CD4-positive, alpha-beta T cell (primary cell): ENCODE measurements at places on chromosomes 3 and 15.

DNA sequence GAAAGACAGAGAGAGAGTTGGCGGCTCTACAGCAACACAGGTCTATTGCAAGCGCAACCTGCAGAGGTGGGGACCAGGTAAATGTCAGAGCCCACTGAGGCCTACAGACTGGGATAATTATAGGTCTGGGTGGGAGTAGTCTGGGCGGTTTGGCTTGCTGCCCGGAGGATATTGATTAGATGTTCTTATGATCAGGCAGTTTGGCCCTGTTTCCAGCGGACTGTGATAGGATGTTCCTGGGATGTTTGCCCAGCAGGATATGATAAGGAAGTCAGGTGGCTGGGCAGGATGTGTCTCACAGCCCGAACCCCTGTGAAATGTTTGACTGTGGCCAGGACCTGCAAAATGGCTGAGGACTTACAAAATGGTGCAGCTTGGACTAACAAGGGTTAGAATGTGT is 364.9 kb downstream of the NAALADL2 start:
- DNase-seq = no peak

DNA sequence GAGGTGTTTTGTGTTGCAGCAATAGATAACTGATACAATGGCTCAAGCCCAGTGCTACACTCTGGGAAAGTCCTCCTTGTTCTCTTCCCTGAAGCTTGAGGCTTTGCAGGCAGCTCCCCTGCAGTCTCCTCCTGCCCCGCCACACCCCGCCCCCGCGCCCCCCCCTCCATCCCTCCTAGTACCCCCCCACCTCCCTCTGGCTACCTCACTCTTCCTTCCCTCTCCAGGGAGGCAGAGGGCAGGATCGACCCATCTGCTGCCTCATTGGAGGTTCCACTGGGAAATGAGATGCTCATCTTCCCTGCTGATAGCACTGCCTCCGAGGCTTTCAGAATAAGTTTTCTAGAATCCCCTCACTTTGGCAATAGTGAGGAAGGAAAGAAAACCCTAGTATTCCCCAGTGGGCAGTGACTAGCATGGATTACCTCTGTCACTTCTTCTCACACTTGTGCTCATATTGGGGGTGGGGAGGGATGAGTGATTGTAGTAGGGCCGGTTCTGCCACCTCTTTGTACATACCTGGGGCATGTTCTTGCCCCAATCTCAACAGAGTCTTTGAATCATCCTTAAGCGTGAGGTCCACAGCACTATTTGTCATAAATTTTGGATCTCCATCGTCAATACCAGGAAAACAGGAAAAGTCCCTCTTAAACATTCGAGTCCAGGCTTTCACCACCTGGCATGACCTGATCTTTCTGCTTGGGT is 16.3 kb upstream of the RAB7A start:
- DNase-seq = no peak

GRCh38 chr3:186940967-186941366 is 10.6 kb downstream of the ST6GAL1 start:
- no peak for DNase-seq

DNA sequence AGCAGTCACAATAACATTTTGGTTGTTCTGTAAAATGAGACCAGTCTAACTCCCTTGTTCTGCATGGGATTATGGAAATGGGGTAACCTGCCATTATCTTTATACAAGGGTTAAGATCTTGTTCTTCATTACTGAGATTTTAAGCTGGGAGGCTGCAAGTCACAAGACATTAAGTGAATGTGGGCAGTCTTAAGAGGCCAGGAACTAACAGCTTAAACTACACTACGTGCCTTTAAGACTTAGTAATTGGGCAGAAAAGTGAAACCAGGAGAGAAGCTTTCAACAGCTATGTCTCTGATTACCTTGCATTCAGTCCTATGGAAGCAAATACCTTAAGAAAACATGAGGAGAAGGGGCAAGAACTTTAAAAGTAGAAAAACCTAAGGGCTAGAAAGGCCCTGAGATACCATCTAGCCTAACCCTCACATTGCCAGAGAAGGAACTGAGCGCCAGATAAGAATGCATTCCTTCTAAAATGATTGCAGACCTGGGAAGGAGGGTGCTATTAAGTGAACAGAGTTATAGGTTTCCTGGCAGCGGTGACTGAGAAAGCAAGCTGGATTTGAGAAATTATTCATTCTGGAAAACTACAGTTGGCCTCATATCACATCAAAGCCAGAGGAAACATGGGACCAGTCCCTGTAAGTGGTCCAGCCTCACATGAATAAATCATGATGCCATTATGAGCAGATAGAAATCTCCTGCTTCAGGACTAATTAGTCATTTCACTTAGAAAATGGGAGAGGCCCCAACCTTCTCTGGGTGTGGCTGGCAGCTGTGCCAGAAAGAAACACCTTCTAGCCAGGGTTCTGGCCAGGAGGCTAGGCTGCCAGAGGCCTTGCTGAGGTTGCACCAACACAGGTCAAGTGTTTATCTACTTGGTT is 32.9 kb downstream of the DAPK2 start:
- no peak for DNase-seq

DNA sequence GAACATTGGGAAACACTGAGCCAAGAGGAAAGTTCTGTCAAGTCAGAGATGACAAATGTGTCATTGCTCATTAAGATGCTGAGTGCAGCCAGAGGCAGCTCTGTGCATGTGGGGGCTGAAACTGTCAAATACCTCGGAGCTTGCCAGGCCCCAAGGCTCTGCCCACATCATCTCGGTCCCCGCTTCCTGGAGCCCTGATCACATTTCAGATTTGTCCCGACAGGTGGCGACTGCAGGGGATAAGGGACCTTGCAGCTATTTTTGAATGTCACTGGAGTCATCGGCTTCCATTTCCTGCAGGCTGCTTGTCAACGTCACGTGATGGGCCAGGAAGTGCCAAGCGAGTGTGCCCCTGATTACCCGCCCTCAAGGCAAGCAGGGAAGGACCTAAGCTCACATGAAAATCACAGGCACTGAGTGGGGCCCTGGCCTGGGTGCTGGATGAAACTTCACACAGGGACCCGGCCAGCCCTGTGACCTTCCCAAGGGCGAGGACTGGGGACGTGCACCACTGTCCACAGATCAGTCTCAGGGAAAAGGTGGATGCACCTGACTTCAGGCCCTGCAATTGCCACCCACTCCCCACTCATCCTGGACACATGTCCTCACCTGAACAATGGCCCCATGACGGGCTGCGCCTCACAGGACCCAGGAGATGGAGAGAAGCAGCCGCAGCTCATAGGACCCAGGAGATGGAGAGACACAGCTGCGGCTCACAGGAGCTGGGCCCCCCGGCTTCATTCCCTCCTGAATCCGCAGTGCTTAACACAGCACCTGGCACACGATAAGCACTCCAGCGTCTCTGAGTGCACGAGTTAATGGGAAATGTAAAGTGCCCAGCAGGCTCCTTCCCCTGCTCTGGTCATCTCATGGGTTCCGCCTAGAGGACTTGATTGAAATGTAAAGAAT is 73.4 kb downstream of the NUP210 start:
- DNase-seq = peak; percentile 73

DNA sequence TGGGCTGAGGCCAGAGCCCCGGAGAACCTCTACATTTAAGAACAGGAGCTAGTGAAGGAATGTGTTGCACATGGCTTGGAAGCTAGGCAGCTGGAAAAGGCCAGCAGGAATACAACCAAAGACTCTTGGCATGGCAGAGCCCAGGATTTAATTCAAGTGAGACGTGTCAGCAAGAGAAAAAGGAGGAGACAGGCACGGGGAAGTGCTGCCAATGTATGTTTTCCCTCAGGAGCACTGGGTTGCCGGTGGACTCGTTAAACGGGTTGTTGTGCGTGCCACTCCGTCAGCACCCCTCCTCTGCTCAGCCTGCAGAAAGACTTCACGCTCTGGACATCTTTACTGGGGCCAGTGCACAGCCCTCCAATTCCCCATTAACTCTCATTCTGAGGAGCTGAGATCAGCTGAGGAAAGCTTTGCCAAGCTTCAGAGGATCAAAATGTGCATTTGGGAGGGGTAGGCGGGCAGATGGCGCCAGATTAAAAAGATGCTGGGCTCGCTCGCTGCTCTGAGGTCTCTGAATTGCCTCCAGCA is 103.7 kb downstream of the PDZRN3 start:
- DNase-seq = no peak

DNA sequence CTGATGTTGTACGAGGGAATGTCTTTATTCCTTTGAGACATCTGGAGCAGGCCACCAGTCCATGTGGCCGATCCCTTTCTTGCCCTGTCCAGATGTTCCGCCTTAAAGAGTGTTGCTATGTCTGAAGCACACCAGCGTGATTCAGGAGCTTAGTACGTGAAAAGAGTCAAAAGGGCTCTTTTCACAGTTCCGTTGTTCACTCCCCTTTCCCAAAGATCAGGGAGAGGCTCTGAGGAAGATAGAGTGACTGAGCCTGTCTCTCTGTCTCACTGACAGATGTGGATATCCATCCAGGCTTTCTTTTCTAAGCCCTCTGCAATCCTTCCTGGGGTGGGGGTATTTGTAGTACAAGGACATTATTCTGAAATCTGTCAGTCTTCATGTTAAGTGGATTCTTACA is 262.5 kb upstream of the LRTM1 start:
- DNase-seq = no peak
